WERI-Rb-1 (cell line): ENCODE measurements at places on chromosomes 6 and 20.

- no peak for DNase-seq
Measured at GRCh38 chr6:113662688-113663333, 194.3 kb upstream of the MARCKS start.

- no peak for DNase-seq
Measured at GRCh38 chr6:108180776-108181175, 15.0 kb downstream of the NR2E1 start.

DNA sequence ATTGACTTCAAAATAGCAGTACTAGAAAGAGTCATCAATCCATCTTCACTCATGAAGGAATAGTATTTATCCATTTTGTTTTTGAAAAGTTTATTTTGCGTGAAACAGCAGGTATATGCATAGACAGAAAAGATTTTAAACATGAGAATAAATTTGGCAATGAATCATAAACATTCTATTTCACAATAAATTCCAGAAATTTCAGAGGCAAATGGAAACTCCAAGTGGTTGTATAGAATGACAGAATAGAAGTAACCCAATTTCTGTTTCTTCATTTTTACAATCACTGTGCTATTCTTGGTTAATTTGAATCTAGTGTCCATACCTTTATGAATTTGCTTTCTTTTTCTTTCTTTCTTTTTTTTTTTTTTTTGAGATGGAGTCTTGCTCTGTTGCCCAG is 173.0 kb upstream of the ECI2 start:
- DNase-seq: no peak

GRCh38 chr6:159169557-159170332 is 545 bp downstream of the FNDC1 start:
- peak; percentile 54 for DNase-seq

- DNase-seq: no peak
Measured at GRCh38 chr20:49112596-49113274, 66.6 kb downstream of the CSE1L start.
